ENCODE measurements at places on chromosomes 6 and 20.
A peak's percentile ranks its signal among the peaks of the same experiment; 100 is the strongest.

- DNase-seq = peak; percentile 66
Observed at GRCh38 chr6:165883851-165884640, 221.0 kb upstream of the PDE10A start.

GRCh38 chr6:38775870-38776269 is 60.8 kb downstream of the DNAH8 start:
- no peak for DNase-seq

- DNase-seq = peak; percentile 25
Observed at GRCh38 chr6:15330174-15330944, 84.5 kb downstream of the JARID2 start.

GRCh38 chr20:59948828-59949720 is 8.9 kb downstream of the FAM217B start:
- DNase-seq = peak; percentile 58

DNA sequence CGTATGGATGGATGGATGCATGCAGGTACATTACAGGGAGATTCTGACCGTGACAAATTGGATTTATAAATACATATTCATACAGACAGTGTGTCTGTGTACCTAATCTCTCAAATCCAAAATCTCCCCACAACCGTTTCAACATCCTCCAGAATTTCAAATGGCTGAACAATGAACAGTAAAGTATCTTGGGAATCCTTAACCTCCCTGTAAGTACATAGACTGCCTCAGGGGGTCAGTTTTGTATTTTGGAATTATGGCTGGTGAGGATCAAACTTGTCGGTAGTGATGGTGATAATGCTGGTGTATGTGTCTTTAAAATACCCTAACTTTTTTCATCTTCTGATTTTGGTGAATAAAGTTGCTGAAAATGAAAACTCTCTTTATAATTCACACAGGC is 246.2 kb downstream of the FOXC1 start:
- DNase-seq = no peak

DNA sequence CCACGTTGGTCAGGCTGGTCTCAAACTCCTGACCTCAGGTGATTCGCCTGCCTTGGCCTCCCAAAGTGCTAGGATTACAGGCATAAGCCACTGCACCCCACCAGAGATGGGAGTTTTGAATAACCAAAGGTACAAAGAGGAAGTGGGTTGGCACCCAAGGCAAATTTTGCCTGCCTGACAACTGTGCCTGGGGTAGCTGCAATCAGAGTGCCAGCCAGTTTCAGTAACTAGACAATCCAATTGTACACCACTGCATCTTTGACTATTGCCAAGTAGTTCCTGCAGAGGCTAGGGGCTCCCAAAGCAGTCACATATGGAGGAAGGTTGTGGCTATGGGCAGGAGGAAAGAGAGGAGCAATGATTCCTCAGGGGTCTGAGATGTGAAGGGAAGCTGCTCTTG is 16.6 kb downstream of the ZC3H12D start:
- DNase-seq = no peak

DNA sequence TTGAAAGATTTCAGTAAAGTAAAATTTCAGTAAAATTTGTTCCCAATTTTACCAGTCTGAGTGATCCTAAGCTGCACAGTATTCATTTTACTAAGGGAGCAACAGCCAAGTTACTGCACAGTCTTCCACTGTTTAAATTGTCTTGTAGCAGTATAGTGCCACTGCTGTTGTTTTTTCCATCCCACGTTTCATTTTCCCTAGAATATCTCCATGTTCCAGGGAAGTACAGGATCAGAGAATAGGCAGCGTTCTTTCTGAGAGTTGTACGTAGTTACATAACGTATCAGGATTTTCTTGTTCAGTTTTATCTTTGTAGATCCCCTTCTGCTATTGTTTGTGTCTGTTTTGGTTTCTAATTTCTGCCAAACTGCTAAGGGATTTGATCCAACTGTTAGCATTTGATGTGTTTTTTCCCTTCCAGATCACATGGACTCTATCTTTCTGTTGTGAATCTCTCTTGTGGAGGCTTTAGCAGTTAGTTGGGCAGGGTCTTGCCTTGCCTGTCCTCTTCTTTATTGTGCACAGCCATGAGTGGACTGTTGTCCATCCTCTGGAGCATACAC is 38.4 kb downstream of the BCKDHB start:
- DNase-seq = no peak

DNA sequence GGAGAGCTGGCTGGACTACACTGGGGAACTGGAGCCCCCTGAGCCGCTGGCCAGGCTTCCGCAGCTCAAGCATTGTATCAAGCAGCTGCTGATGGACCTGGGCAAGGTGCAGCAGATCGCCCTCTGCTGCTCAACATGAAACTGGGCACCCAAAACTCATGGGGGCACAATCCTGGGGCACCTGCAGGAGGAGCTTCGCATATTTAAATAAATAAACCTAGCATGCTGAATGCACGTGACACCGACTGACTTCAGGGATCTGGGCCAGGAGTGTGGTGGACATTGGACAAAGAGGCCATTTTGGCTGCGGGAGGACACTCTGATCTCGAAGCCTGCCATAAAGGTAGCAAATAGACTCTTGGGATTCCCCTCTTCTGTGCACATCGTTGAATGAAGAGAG is 6.8 kb downstream of the SCAND1 start:
- peak; percentile 45 for DNase-seq

- peak; percentile 89 for DNase-seq
Observed at GRCh38 chr6:54291738-54292137, 16.5 kb upstream of the TINAG start.

DNA sequence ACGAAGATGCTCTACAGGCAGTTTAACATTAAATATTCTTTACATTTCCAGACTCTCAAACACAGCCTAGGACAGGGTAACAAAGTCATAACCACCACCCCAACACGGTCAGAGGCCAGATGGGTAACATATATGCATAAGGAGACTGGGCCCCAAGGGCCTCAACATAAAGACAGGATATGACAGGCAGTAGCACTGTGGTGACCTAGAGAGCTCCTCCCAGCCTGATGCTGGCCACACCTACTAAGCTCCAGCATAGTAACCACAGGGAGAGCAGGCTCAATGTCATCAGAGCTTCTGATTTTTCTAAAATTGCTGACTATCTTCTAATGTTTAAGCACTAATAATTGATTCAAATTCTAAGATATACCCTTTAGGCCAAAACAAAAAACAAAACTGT is 21.7 kb downstream of the SMLR1 start:
- DNase-seq = peak; percentile 18

GRCh38 chr20:1278993-1279392 is 12.9 kb downstream of the SNPH start:
- DNase-seq = no peak

GRCh38 chr6:78911218-78911940 is 44.0 kb downstream of the IRAK1BP1 start:
- no peak for DNase-seq

GRCh38 chr20:6034134-6034969 is 19.5 kb downstream of the LRRN4 start:
- DNase-seq = no peak

DNA sequence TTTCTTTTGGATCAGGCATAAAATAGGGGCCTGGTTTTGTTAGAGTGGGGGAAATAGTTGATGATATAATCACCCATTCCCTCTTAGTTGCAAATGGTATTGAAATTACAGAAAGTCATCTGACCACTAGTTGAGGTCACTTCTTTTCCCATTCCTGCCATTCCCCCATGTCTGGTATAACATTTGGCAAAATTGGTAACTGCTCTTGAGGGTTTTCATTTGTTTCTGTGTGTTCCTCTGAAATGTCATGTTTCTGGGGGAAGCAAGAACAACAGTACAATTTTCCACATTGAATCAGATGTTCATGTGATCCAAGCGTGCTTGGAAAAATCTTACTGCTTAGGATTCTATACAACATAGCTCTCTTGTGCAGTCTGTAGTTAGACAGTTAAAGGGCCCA is 7.3 kb downstream of the AIG1 start:
- peak; percentile 38 for DNase-seq

DNA sequence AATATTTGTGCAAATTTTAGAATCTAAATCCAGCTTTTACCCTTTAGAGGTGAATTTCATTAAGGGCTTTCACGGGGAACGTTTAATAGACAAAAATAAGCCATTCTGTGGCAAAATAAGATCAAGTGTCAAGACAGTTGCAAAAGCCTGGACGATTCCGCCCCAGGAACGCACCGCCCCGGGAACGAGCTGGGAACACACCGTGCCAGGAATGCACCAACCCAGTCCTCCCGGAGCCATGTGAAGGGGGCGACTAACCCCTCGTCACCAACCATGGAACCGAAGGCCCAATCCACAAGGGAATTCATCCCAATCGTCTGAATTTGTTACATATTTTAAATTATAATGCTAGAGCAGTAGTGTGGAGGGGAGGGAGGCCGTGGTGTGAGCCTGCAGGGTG is 20.8 kb upstream of the TCFL5 start:
- no peak for DNase-seq

DNA sequence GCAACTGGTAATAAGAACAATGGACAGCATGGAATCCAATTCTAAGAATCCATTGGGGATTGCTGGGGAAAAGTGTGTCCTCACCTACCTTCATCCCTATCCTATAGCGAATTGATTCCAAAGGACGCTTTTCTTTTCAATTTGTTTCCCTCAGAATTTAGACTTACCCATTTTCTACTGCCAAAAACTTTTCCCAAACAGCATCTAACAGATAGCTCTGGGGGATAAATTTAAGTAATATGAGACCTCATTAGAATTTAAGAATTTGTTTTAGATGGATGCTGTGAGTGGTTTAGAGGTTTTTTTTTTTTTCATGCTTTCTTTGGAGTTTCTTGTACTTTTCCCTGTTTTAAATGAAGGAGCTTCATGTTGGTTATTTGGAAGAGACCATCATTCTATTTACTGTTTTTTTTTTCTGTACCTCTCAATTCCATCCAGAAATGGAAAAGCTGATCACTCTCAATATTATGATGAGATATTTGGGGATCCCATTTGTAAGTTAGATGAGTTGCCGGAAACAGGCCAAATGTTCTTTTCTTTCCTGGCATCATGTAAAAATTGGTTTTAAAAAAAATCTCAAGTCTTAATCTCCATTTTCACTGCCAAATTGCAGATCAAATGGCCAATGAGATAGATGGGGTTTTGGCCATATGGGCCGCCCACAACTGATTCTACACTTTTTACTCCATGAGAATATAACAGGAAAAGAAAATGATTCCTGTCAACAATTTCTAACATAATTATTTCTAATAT is 105.7 kb downstream of the BCAS1 start:
- DNase-seq = no peak

DNA sequence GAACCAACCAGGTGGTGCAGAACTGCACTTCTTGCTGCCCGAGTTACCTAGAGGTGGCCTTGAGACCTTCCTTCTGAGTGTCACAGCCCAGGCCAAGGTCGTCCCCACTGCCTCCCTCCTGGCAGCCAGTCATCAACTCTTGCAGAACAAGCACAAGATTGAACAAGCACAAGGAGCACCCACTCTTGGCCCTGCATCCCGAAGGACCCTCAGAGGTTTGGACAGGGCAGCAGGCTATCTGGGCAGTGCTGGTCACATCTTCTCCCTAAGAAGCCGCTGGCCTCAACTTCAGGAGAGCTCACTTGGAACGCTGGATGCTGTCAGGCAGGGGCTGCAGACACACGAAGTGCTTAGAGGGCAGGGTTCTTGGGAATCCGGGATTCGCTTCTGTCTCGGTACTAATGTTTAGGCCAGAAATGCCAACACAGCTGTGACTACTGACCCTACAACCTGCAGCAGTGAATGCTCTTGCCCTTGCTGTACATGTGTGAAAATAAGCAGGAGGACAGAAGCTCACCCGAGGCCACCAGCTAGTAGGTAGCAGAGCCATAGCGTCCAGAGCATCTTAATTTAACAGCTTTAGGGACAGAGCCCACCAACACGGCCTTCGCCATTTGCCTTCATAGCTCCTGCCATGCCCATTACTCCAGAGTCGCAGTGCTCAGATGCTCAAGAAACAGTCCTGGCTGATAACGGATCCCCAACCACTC is 4.0 kb upstream of the ACSS1 start:
- no peak for DNase-seq

- peak; percentile 100 for DNase-seq
Observed at GRCh38 chr6:4358414-4359107, 223.2 kb upstream of the ECI2 start.

- DNase-seq = peak; percentile 73
Observed at GRCh38 chr20:50534567-50534966, 24.4 kb downstream of the PTPN1 start.

GRCh38 chr20:34747479-34747878 is 43.3 kb downstream of the TP53INP2 start:
- DNase-seq = no peak

GRCh38 chr20:965956-966355 is 36.2 kb downstream of the RSPO4 start:
- DNase-seq = no peak

DNA sequence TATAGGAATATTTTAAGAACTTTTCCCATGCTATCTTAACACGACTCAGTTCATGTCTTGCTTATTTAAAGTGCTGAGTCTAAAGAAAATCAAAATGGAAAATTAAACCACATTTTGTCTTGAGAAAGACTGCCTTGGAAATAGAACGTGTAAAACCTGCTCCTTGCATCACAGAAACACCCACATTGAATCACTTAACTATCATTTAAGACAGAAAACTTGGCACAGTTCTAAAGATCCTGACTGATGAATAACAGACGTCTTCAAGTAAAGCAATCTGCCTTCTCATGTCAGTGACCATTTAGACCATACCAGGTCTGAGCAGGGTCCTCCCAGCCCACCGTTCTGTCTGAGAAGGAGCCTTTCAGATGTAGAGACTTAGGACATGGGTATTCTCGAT is 7.4 kb downstream of the PERP start:
- peak; percentile 70 for DNase-seq

GRCh38 chr20:17827759-17828559 is 128.2 kb downstream of the BANF2 start:
- DNase-seq = no peak

DNA sequence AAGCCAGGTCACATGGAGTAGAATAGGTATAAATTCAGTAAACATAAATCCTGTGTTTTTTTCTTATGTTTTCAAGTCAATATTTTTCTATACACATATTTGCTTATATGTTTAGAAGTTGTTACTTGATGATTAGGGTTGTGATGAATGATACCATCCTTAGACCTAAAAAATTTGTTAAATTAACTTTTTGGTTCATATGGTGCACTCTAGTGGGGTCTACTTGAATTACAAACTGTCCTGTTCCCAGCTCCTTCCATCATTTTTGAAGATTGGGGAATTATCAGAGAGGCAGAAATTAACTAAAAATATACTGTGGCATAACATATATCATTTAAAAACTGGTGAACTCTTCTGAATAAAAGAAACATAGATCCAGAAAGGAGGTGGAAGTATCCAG is 48.3 kb upstream of the RIPPLY2 start:
- no peak for DNase-seq

DNA sequence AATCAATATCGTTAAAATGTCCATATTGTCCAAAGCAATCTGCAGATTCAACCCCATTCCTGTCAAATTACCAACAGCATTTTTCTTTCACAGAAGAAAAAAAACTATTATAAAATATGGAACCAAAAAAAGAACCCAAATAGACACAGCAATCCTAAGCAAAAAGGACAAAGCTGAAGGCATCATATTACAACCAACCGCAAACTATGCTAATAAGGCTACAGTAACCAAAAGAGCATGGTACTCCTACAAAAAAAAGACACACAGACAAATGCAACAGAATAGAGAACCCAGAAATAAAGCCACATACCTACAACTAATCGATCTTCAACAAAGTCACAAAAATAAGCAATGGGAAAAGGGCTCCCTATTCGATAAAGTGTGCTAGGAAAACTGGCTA is 49.2 kb downstream of the RNGTT start:
- no peak for DNase-seq

- DNase-seq = peak; percentile 59
Observed at GRCh38 chr6:91081452-91082067, 494.7 kb upstream of the MAP3K7 start.

GRCh38 chr20:53941680-53942471 is 128.5 kb downstream of the BCAS1 start:
- peak; percentile 94 for DNase-seq

GRCh38 chr6:21332077-21332476 is 261.5 kb upstream of the SOX4 start:
- no peak for DNase-seq

All from kidney tubule cell (primary cell).